ENCODE measurements at places on chromosomes 2 and 18.

DNA sequence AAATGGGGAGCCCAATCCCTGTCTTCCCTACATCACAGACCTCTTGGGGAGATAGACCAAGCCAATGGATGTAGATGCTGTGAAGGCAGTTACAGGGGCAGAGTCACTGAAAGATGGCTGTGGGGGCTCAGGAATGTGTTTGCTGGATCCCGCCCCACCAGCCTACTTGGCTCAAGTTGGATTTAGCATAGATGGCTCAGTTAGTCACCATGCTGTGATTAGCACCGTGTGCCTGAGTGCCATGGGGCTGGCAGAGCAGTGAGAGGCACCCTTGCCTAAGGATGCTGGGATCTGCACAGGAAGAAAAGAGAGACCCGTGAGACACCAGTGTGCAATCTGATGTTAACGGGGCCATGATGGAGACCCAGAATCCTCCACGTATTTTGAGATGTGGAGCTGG, 228.3 kb downstream of the DYSF start:
- DNase-seq = no peak

DNA sequence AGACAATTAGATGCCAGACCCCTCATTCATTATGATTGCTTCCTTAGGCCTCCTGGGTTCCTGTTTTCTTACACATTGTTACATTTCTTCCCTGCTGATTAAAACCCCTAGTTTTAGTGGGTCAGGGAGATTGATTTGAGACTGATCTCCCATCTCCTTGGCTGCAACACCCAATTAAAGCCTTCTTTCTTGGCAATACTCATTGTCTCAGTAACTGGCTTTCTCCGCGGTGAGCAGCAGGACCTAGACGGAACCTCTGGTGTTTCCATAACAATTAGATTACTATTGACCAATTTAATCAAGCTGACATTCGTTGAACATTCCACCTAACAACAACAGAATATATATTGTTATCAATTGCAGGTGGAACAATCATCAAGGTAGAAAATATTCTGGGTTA, 1676.4 kb upstream of the SLC39A10 start:
- no peak for DNase-seq

GRCh38 chr2:95760806-95761525, 169.2 kb downstream of the TRIM43 start:
- DNase-seq = no peak

- no peak for DNase-seq
Measured at GRCh38 chr2:96984300-96984699, 2.1 kb downstream of the FAM178B start.

GRCh38 chr2:26290001-26290400, 45.3 kb downstream of the HADHB start:
- no peak for DNase-seq

- no peak for DNase-seq
Measured at GRCh38 chr18:57906852-57907251, 103.7 kb upstream of the ATP8B1 start.

GRCh38 chr2:169715379-169716237, 18.0 kb upstream of the KLHL23 start:
- no peak for DNase-seq

DNA sequence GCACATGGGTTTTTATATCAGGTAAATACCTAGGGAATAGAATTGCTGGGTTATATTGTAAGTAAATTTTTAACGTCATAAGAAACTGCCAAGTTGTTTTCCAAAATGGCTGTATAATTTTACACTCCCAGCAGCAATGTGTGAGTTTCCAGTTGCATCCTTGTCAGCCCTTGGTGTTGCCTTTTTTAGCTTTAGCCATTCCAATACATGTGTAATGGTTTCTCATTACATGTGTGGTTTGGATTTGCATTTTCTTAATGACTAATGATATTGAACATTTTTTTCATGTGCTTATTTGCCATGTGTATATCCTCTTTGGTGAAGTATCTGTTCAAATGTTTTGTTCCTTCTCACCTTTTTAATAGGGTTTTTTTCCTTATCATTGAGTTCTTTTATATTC, 70.8 kb downstream of the ABI2 start:
- DNase-seq = no peak

DNA sequence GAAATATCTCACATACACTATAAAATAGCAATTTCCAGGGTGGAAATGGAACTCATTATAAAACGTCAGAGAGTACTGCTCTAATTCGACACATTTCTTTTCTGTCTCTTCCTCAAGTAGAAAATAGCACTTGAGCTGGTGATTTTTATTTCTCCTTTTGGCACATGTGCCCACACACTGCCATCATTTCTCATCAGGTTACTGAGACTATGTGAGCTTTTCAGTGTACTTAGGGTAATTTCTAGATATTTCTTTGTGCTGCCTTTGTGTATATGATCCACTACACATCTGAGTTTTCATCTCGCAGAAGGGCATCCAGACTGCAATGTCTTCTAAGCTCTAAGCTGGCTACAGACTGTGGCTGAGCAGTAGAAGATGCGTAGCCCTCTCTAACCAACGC, 62.1 kb upstream of the PGAP1 start:
- DNase-seq = no peak

- no peak for DNase-seq
Measured at GRCh38 chr2:6919901-6920742, 2.9 kb downstream of the RNF144A start.

DNA sequence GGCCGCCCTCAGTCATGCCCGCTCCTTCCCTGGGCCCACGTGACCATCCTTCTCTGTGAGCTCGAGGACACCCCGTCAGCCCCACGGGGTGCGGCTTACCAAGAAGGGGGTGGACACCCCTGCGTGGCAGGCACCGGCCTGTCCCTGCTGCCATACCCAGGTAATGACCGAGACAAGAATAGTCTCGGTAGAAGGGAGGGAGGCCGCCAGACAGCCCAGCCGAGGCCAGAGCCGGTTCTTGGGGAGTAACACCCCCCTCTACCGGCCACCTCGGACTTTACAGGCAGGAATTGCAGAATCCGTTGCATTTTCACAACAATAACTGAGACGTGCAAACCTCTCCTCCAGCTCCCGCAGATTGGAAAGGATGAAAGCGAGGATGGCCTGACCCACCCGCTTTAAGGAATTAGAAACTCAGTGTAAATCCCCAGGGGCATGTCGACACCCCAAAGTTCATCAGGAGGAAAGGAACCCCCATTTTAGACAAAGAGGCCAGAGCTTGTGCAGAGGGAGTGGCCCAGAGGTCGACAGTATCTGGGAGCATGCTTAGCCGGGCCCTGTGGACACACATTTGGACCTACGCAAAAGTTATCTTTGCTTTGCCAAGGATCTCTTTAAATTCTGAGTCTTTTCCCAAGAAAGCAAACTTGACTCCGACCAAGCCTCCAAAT, 60.1 kb upstream of the GLI2 start:
- peak; percentile 48 for DNase-seq

DNA sequence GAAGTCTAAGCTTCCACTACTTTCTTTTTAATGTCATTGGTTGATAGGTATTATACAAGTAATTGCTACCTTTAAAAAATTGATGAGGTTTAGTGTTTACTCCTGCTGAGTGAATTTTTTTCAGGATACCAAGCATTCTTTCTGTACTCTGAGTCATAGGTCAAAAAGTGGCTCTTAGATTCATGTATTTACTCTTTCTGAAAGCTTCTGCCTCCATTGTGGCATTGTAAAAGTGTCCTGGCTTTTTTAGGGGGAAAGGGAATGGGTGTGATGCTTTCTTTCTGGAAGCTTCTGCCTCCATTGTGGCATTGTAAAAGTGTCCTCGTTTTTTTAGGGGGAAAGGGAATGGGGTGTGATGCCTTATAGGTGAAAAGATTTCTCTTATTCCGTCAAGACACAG, 286.5 kb downstream of the LPIN1 start:
- DNase-seq = no peak

GRCh38 chr2:222447131-222447530, 22.8 kb downstream of the SGPP2 start:
- no peak for DNase-seq

DNA sequence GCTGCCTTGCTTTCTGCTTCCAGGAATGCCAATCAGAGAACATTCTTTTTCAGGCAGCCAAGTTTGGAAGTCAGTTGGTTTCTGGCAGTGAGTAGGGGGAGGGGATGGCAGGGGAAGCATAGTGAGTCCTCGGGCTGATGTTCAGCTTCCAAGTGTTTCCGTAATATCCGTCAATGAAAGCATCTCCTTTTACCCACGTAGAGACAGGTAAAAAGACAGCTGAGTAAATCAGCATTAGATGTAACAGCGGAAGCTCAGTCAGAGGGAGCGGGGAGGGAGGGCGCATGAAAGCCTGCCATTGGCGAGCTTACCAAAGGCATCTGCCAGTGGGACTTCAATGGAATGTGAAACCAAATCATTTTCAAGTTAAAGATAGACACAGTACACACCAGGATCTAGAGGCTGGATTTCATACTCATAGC, 117.1 kb upstream of the DTNA start:
- DNase-seq = no peak

DNA sequence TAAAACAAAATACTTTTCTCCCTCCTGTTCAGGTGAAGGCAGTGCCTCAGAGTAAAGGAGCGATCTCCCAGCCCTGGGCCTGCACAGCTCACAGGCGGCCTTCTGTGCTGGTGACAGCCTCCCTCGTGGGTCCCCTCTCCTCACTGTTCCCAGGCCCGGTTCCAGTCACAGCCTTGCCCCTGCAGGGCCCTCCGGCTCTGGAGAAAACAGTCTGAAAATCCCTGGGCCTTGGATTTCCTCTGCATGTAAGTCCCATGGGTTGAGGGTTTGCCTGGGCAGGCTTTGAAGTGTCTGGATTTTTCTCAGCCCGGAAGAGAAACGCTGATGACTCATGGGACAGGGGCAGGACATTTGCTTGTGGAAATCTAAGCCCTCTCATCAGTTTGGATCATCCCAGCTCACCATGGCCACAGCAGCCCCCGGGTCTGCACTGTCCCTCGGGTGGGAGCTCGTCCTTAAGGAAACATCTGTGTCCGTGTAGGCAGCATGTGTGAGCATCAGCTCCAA, 186.1 kb upstream of the RAB12 start:
- DNase-seq = no peak

- peak; percentile 83 for DNase-seq
Measured at GRCh38 chr18:9091066-9091476, 11.4 kb upstream of the NDUFV2 start.

DNA sequence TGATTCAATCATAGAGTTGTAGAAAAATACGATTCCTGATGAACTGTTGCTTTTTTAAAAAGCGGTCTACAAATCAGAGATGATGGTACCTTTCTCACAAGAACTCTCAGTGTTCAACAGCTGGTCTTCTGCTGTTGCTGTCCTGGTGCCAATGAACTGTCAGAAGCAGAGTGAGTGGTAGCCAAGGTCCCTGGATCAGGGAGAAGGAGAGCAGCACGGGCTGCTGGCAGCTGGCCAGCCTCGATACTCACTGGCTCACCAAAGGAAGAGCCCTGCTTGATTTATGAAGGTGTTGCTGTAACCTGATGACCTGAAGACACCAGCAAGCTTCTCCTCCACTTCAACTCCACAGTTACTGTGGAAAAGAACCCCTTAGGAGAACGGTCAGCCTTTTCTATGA, 300.8 kb upstream of the SOX11 start:
- DNase-seq = no peak

DNA sequence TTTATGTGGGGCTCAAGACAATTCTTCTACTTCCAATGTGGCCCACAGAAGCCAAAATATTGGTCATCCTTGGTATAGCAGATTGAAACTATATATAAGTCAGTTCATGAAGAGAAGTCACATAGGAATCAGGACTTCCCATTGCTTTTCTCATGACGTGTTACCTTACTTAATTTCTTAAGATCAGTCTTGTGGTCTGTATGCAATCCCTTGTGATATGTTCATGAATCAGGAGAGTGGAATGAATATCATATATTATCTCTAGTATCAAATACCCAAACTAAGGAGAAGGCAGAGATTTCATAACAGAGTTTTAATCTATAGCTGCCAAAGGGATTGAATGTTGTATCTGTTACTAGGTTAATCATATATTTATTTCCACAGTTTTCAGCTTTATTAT, 1390.4 kb downstream of the SUCLG1 start:
- no peak for DNase-seq

DNA sequence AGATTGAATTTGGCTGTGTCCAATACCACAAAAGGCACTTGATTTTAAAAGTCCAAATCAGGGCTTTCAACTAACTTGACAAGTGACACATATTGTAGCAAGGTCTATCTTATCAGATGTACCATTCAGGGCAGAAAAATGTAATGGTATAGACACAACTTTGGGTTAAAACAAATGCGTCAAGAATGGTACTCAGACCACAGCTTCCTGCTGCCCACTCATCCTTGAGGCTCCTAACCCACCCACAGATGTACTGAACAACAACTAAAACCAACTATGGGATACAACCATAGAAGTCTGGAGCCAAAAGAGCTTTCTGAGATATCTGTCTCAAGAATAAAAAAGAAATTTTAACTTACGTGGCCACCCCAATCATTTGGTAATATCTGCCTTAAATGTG, 105.2 kb downstream of the RBM43 start:
- no peak for DNase-seq

DNA sequence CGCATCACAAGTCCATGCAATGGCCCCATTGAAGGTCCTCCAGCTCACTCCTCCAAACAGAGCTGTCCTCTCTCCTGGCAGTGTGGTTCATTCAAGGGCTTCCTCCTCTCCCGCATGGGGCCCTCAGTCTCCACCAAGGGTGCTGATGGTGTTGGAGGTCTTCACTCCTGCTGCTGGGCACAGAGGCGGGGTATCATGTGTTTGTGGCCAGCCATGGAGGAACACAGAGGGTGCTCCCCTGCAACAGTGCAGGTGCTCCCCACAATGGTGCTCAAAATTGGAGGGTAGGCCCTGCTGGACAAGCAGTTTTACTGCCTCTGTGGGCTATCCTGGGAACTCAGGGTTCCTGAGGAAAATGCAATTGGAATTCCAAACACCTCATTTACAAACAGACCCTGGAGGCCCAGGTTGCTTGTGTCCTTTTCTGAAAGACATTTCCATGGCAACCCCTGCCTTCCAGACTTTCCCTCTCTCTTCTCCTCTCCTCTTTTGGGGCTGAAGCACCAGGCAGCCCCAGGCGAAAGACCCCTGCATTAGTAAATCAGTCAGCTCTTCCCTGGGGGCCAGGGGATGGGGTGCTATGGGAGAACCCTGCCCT, 256.0 kb downstream of the HAUS1 start:
- DNase-seq = no peak

DNA sequence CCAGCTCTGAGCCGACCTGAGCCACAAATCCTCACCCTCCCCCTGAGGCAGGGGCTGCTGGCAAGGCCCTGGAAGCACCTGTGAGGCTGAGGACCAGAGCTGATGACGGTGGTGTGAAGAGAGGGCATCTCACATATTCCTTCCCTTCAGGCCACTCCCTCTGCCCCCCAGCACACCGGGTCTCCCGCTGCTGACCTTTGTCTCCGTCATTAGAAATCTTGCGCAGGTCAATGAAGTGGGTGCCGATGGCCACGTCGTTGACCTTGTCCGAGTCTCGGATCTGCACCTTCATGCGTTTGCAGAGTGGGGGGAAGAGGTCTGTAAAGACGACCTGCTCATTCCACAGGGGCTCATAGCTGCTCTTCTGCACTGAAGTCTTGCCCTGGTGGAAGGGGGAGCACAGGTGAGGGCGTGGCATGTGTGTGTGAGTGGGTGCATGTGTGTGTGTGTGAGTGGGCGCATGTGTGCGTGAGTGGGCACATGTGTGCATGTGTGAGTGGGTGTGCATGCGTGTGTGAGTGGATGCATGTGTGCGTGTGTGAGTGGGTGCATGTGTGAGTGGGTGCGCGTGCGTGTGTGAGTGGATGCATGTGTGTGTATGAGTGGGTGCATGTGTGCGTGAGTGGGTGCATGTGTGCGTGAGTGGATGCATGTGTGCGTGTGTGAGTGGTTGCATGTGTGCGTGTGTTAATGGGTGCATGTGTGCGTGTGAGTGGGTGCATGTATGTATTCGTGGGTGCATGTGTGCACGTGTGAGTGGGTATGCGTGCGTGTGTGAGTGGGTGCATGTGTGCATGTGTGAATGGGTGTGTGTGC, 4.5 kb upstream of the OTOF start:
- DNase-seq = no peak

Data from activated CD4-positive, alpha-beta T cell treated with anti-CD3 and anti-CD28 coated beads, Interleukin-2, Interleukin-4, amounts not matched to agents 100 ng/mL and 50 ng/mL, durations not matched to agents 16 hours and 8 hours (primary cell).